OCI-M1 (cell line): ENCODE measurements at places on chromosomes 3 and 15.
A peak's percentile ranks its signal among the peaks of the same experiment; 100 is the strongest.

GRCh38 chr3:16936676-16937230 lies 52.0 kb downstream of the PLCL2 start:
- DNase-seq = no peak

DNA sequence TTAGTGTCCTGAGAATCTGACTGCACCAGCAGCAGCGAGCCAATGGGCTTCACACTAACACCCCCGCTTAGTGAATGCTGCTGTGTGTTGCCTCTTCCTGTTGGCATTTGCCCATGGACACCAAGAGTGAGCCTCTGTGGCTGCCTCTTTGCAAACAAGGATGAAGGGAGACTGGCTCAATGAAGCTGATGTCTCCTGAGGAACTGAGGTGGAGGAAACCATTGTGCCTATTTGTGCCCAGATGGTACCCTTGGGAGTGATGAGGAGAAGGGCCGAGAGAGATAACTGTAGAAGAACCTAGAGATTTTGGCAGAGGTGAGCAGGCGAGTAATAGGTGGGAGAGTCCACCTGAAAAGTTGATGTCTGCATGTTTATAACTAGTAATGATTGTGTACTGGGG lies 51.2 kb downstream of the IL20RB start:
- DNase-seq = no peak

DNA sequence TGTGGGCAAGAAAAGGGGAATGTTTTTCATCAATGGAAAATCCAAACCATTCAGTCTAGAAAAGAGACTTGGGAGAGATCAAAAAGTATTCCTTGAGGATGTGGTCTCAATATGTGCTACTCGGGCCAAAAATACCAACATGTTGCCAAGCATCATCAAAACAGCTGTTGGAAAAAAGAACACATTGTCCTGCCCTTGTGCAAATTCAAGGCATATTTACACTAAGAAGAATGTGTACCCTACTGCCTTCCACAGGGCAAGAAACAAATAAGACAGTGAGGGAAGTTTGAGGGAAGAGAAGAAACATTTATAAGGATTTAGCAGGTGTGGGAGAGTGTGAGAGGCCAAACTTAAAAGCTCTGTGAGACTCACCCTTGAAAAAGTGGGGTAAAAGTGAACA lies 252.1 kb downstream of the NTRK3 start:
- DNase-seq = no peak

- no peak for DNase-seq
Measured at GRCh38 chr3:90184861-90185260, 1077.4 kb downstream of the EPHA3 start.

DNA sequence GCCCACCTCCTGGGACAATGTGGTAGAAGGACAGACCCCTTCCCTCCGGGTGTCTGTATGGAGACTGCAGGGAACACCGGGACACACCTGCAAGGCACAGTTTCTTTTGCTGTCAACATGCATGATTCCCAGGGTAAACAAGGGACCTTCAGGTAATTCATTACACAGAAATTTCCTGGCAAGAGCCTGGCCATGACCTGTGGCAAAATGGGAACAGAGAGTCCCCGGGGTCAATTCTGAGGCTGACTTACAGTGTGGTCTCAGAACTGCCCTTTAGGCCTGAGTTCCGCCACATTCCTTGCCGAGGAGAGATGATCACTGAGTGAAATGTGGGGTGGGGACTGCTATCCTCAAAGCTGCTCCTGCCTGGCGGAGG lies 6.3 kb downstream of the STARD5 start:
- DNase-seq = no peak

DNA sequence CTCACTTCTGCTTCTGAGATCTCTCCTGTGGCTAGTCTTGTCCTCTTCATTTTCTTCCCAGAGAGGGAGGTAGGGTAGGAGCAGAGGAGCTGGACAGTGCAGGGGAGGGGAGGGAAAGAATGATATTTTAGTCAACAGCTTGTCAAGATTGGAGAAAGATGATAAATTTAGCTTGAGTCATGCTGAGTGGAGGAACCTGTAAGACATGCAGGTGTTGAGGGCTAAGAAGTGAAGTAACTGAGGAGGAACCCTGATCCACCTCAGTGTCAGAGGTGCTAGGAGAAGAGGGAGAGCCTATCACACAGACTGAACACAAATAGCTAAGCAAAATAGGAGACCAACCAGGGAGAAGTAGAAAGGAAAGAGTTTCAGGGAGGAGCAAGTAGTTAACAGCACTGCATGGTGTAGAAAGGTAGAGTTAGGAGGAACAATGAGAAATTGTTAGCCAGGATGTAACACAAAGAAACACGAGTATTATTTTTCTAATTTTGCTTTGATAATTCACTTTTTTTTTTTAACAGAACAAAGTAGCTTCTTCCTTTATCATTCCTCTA lies 108.2 kb upstream of the CHRM5 start:
- DNase-seq = no peak

DNA sequence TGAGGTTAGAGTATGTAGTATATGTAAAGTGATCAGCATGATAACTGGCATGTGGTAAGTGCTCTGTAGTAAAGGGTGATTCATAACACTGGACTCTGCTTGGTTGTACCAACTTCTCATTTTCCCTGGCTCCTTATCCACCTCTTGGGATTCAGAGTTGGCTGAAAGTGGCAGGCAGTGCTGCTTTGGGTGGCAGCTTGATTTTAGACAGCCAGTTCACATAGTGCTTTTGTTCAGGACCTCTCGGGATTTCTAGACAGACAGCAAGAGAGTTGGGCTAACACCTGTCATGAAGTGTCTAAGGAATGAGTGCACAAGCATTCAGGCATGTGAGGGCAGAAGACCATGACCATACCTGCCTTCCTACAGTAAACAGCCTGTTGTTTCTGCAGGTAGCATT lies 69.0 kb downstream of the RBM6 start:
- DNase-seq = no peak

DNA sequence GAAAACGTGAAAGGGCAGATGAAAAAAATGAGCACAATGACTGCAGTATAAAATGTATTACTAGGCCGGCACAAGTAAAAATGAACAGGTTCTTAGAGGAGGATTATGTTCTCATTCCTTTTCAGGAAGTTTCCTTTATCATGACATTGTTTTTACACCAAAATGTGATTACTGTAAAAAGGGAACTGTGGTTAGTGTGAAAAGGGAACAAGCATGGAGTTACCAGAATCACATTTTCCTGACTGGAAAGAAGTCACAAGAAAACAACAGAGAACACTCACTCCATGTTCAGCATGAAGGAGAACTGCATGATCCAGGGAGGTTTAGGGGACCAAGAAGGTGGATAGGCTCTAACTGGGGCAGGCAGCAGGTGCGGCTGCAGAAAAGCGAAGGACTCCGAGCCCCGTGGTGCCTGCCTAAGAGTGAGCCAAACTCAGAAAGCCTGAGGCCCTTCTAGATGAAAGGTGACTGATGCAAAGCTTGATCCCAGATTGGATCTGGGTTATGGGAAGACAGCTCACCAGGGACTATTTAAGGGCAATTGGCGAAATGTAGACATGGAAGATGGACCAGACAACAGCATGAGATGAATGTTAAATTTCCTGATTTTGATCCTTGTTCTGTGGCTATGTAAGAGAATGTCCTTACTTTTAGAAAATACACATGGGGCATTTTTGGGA lies 77.3 kb downstream of the CCR1 start:
- peak; percentile 68 for DNase-seq
